ENCODE measurements at places on chromosomes 2 and 18. TPM values are rescaled to one million over a fixed set of nuclear protein-coding genes. Genes with fewer than 3 reads are reported as not detected.

DNA sequence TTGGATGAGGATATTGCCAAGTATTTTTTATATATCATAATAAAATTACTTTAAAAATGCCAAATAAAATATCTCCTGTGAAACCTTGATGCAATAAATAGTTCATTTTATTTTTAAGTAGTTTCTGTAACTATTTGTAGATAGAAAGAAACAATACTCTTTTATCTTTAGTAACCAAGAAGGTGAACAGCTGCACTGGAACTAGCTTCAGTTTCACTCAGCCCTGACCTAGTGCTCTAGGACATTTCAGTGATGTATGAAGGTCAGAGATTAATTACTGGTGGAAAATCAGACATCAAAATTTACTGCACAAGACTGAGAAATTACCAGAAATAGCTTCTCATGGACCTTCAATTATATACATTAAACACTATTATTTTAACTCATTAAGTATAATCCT lies 1305.0 kb downstream of the CNTNAP5 start:
- no peak for DNase-seq
- no peaks in the 10 kb centered on the region for H3K4me1 ChIP-seq
- H3K36me3 ChIP-seq, result no peaks in the 10 kb centered on the region

DNA sequence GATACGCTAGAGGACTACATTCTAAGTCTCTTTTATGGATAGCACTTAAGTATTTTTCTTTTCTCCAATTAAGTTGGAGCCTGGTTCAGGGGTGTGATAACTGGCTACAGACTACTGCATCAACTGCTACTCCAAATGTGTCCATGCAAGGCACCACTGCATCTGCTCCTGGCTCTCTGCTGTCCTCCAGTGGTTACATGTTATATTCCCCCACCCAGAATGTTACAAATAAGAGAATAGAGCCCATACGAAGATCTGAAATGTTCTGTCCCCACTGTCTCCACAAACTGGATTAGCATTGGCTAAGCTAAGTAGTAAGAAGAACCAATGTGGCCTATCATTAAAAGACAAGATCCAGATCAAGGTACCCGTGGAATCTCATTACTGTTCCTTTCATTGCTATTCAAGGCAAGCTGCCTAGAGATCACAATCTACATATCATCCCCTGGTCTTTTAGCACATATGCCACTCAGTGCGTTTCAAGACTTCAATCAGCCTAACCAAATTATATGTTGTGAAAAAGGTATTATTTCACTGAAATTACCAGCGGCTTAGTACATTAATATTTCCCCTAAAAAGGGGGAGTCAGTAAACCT lies 308.3 kb upstream of the SLC8A1 start:
- H3K36me3 ChIP-seq, result no peaks in the 10 kb centered on the region
- H3K27ac ChIP-seq, result no peak overlapping the region
- DNase-seq, result no peak
- H3K4me3 ChIP-seq, result no peak overlapping the region
- H3K4me1 ChIP-seq, result no peaks in the 10 kb centered on the region

- no peaks in the 10 kb centered on the region for H3K27me3 ChIP-seq
- peaks cover 11% of the 10 kb centered on the region for H3K4me1 ChIP-seq
- H3K36me3 ChIP-seq, result no peaks in the 10 kb centered on the region
- no peak overlapping the region for H3K27ac ChIP-seq
- DNase-seq, result no peak
- no peak overlapping the region for H3K4me3 ChIP-seq
These were observed 171.6 kb downstream of the PIK3C3 start for GRCh38 chr18:42126586-42126985.

- H3K36me3 ChIP-seq, result no peaks in the 10 kb centered on the region
- no peak overlapping the region for H3K27ac ChIP-seq
- DNase-seq, result no peak
- H3K4me1 ChIP-seq, result peaks cover 3% of the 10 kb centered on the region
- H3K27me3 ChIP-seq, result no peaks in the 10 kb centered on the region
These were observed 446.1 kb downstream of the EIPR1 start for GRCh38 chr2:2931318-2932075.

Gene NT5DC4
- not detected for total RNA-seq

Gene RAX
- total RNA-seq, result not detected
